ENCODE measurements at places on chromosomes 13 and 19.

DNA sequence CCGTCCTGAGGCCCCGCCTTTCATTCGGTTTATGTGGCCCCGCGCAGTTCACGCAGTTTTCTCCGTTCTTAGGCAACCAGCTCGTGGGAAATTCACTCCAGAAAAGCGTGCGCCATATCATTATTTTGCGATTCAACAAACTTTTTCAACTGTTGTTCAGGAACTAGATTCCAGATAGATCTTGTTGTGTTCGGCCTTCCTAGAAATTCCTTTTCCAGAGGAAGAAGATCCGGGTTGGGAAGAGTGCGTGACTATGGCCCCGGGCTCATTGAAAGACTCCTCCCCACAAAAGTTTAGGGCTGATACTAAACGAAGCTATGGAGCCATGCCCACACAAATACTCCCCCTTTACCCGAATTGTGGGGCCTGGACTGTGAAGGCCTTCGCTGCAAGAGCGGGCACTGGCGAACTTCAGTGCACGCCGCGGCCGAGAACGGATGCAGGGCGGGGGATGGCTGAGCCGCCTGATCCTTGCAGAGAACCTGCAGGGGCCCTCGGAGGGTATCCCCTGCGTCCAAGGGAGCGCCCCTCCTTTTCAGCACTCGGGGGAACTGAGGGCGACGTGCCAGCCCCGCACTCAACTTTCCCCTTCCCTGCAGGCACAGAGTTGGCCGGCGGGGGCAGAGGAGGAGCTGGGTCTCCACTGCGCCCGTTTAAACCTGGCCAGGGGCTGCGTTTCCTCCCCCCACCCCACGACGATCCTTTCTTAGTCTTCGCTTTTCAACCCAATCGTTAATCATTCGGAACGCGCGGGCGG lies 904 bp upstream of the SOX1 start:
- no peak for DNase-seq

GRCh38 chr13:101626925-101627555 lies 174.6 kb downstream of the ITGBL1 start:
- DNase-seq = no peak

DNA sequence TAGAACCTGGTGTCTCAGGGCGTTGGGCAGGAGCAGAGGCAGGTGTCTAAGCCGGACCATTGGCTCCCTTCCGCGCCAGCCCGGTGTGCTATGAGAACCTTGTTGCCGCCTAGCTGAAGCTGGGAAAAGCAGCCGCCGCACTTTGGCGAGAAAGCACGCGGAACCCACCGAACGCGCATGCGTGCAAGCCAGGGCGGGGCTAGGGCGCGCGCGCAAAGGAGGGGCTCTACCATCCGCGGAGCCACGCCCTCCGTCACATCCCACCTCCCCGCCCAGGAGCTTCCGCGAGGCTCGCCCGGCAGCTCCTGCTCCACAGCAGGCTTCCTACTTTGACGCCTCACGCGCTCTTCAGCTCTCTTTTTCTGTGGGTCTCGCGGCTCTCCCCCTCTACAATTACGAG lies 51.3 kb downstream of the WDR87 start:
- peak; percentile 20 for DNase-seq

DNA sequence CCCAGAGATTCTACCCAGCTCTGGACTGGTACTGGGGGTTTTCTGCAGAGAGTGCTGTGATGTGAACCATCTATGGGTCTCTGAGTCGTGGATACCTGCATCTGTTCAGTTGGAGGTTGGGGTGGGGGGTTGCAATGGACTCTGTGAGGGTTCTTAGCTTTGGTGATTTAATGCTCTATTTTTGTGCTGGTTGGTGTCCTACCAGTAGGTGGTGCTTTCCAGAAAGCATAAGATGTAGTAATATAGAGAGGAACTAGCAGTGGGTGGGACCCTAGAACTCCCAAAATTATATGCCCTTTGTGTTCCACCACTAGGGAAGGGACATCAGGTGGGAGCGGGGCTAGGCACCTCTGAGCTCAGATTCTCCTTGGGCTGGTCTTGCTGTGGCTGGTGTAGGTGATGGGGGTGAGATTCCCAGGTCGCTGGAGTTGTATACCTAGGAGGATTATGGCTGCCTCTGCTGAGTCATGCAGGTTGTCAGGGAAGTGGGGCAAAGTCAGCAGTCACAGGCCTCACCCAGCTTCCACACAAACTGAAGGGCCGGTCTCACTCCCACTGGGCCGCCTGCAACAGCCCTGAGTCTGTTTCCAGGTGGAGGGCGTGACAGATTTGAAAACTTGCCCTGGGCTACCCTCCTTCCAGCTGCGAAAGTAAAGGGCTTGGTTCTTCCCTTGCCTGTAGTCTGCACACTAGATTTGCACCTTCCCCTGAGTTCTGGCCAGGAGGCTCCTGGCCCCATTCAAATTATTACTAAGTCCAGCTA lies 573.0 kb upstream of the SLITRK1 start:
- no peak for DNase-seq

DNA sequence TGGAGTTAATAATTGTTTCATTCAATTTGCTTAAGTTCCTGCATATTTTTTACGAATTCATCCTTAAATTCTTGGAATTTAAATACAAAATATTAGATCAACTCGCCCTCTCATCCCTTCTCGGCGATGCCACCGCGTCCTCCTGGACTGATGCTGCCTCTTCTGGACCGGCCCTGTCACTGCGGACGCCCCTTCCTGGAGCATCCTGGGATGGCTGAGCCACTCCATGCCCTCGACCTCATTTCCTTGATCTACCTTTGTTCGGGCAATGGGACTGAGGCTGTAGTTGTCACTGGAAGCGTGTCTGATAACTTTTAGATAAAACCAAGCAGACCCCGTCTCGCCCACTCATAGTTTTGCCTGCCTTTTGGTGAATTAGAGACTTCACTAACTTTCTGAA lies 283.7 kb downstream of the TEX29 start:
- DNase-seq = no peak

DNA sequence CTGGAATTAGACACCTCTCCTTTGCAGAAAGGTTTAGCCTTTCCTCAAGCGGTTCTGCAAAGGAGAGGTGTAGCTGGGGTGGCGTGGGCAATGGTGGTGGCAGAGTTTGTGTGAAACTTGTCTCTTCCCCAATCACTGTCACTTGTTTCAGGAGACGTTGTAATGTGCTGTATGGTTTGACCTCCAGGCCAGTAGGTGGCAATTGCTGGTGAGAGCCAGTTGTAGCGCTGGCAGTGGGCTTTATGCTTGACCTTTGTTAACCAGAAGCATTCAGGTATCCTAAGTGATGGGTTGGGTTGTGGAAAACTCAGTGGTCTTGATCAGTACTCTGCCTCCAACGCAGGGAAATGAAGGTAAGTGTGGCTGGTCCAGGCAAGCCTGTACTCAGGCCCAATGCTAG lies 12.7 kb upstream of the LILRA5 start:
- no peak for DNase-seq

- no peak for DNase-seq
These were observed 1.1 kb downstream of the RUBCNL start for GRCh38 chr13:46385946-46386345.

DNA sequence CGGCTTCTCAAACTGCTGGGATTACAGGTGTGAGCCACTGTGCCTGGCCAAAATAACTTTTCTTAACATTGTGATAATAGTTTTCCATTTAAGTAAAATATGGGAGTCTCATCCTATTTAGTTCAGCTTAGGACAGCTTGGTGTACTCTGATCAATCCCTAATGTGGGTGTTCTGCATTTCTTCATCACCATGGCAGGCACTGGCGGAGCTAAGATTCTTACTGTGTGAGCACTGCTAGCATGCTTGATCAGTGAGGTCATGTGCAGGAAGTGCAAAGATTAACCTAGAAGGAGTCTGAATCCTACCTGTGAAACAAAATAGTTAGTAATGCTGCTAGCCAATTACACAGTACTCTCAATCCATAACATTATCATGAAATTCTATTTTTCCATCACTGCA lies 1684.2 kb upstream of the SLC10A2 start:
- DNase-seq = no peak

- DNase-seq = no peak
These were observed 15.1 kb upstream of the TRPC4 start for GRCh38 chr13:37884674-37885073.

- DNase-seq = no peak
These were observed 6.1 kb upstream of the ZNF98 start for GRCh38 chr19:22427960-22428913.

DNA sequence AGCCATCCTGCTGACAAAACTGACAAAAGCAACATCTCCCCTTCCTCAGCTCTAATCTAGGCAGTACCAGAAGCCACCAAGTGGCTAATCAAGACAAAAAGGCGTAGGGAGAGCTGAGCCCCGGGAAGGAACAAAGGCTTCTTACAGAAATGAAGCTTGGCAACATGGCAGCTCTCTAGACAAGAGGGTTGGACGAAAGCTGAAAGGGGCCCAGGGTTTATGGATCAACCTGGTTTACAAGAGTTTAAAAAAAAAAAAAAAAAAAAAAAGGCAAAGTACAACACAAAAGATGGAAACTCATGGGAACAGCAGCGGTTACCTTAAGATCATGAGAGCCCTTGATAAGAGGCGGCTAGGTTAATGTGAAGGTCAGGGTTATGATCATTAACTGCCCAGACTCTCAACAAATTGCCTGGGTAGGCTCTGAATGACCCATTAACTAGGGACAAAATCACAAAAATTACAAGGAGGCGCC lies 14.0 kb downstream of the ZC3H4 start:
- no peak for DNase-seq

DNA sequence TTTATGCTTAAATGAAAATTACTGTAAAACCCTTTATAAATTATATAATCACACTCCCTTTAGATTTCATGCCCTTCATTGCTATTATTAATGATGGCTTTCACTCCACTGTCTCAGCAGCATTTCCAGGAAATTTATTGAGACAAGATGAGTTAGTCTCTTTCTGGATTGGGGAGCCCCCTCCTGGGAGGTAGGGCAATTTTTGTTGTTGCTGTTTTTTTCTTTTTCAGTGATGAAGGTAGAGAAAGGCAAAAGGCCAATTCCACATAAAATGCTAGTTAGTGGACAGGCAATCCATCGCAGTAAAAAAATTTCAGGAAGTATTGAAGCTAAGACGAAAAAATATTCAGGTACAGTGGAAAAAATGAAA lies 80.2 kb downstream of the TEX26 start:
- no peak for DNase-seq

DNA sequence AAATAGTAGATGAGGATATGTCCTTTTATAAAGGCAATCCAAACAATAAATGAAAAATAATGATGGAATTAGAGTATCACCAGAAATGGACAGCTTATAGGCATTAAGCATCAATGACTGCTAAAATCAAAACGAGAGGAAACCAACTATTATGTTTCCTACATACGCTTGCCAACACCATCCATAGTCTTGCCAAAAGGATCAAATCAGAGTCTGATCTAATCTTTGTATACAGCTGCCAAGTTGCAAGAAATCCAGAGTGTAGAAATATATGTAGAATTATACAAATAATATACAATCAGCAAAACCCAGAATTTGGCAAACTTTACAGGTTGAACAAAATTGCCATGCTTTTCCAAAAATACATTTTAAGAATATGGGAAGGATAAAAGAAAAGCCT lies 1661.6 kb downstream of the SLITRK1 start:
- no peak for DNase-seq

DNA sequence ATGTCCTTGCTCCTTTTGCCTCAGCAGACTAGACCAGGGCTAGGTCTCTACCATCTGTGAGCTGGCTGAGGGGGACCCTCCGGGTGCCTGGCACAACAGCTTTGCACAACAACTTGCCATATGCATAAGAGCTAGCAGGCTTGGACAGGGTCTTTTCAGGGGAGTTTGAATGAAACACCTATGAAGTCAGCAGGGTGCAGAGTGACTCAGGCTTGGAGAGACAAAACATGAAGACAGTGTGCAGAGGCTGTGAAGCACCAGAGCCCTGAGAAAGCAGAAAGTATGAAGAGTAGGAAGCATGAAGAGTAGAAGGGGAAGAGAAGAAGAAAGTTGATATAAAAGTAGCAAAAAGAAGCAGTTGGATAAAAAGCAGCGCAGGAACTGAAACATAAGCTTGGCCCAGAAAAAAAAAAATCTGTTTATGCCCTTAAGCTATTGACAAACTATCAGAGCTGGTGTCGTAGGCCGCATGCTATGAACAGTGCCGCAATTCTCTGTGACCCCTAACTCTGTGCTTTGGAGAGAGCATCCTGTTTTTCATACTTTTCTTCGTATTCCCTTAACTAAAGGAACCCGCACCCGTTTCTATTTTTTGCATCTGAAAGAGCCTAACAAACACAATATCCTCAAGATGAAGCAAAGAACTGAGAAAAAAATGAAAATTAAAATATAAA lies 52.7 kb upstream of the FAM216B start:
- no peak for DNase-seq

GRCh38 chr13:99766641-99767045 lies 204.9 kb downstream of the ZIC5 start:
- no peak for DNase-seq

DNA sequence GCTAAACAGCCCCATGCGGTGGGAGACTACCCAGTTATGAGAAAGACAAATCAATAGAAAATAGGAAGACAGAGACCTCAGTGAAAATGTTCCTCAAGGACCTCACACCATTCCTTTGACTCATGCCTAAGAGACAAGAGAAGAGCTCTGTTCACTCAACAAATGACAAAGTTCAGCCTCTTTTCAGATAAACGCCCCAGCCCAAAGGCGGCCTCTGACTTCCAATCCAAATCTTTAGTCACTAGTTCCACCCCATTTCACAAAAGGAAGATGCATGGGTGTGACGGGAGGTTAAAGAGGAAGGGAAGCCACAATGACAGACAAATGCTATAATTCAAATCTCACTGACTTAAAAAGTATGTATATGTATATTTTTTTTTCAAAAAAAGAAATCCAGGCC lies 8.1 kb downstream of the CARS2 start:
- no peak for DNase-seq

DNA sequence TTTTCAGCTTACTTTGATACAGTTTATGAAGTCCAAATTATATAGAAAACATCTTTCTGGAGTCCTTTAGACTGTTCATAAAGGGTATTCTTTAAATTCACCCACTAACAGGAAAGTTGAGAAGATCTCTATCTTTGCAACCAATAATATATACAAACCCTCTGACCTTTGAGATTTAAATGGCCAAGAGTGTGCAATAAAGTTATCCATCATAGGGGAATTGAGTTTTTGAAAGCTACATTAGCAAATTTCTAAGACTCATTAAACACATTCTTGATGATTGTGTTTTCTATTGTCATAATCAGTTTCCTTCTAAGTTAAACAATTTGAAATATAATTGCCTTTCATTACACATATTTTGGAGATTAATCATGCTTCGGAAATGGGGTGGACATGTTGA lies 15.9 kb downstream of the FLT1 start:
- no peak for DNase-seq

DNA sequence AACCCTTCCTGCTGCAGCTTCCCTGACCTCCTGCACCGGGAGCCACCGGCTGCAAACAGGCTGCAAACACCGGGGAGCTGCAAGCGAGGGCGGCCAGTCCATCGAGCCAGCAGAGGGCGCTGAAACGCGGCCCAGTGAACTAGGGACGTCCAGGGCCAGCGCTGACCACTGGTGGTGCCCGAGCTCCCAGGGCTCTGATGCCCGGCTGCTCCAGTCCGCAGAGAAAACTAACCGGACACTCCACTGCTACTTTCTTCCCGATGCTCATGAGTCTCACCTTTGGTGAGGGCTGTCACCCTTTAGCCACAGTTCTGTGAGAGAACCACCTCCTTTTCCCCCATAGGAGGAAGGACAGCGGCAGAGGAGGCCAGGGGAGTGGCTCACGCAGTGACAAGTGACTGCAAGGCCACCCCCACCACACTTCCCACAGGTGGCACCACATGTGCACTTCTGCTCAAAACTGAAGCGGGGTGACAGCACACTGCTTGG lies 82.8 kb upstream of the MTIF3 start:
- no peak for DNase-seq
